ENCODE measurements at places on chromosomes 6 and 20. TPM values are rescaled to one million over a fixed set of nuclear protein-coding genes. Genes with fewer than 3 reads are reported as not detected.

GRCh38 chr6:170030821-170031471 lies 259.9 kb downstream of the DLL1 start:
- peaks cover 13% of the 10 kb centered on the region for H3K4me1 ChIP-seq
- H3K4me3 ChIP-seq, result no peak overlapping the region
- H3K27me3 ChIP-seq, result peaks cover 8% of the 10 kb centered on the region
- H3K27ac ChIP-seq, result no peak overlapping the region

- 0 out of 2 replicates have a peak overlapping the region, but pooled peaks have one; percentile 22 for H3K27ac ChIP-seq
- no peaks in the 10 kb centered on the region for H3K36me3 ChIP-seq
- DNase-seq, result peak; percentile 49
Observed at GRCh38 chr6:111361648-111362047, 121.4 kb downstream of the REV3L start.

DNA sequence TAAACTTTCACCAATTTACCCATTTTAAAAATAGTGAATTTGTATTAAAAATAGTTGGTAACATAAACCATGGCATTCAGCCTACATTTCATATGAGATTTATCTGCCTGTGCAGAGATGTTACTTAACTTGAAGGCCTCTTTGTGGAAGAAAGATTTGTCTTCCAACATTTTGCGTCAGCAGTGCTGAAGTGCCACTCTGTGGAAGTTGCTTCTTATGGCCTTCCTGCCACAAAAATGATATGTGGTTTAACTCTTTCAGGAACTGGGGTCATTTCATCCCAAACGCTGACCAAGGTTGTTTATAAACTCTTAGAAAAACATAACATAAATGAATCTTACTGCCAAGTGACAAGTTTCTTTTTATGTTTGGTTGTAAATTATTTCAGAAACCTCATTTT lies 246.8 kb downstream of the ARID1B start:
- H3K27me3 ChIP-seq, result no peaks in the 10 kb centered on the region
- H3K4me1 ChIP-seq, result peaks cover 47% of the 10 kb centered on the region
- no peak for DNase-seq
- no peak overlapping the region for H3K4me3 ChIP-seq
- no peak overlapping the region for H3K27ac ChIP-seq

- H3K4me3 ChIP-seq, result no peak overlapping the region
- H3K4me1 ChIP-seq, result peaks cover 5% of the 10 kb centered on the region
- DNase-seq, result no peak
- no peaks in the 10 kb centered on the region for H3K27me3 ChIP-seq
- no peaks in the 10 kb centered on the region for H3K36me3 ChIP-seq
Observed at GRCh38 chr6:124775121-124775520, 187.1 kb upstream of the RNF217 start.

DNA sequence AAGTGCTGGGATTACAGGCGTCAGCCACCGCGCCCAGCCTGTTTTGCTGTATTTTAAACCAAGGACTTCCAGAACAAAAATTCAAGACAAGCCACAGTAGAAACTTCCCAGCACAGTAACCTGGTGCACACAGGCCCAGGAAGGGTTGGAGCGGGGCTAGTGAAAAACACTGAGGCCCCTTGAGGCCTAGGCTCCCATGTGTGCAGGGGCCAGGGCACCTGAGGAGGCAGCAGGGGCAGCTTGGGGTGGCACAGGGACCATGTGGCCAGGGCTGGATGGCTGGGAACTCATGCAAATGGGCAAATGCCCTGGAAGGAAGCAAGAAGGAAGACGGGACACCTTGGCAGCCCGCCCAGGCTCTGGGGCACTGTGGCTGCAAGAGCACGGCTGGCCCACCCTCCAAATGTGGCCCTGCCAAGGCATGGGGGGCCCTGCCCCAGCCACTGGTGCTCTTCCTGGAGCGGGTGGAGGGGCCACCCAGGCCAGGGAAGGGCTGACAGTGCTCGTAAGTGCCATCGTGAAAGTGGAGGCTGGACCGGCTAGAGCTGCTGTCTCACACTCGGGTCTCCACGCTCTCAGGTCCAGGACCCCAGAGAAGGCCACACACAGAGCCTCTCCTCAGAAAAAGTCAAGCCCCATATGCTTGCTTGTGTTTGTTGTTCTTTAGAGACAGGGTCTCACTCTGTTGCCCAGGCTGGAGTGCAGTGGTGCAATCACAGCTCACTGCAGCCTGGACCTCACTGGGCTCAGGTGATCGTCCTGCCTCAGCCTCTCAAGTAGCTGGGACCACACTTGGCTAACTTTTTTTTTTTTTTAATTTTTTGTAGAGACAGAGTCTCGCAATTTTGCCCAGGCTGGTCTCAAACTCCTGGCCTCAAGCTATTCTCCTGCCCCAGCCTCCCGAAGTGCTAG lies 10.3 kb downstream of the SLC2A4RG start:
- H3K27me3 ChIP-seq, result no peaks in the 10 kb centered on the region
- H3K36me3 ChIP-seq, result no peaks in the 10 kb centered on the region
- peaks cover 10% of the 10 kb centered on the region for H3K4me1 ChIP-seq
- no peak for DNase-seq
- H3K4me3 ChIP-seq, result no peak overlapping the region

DNA sequence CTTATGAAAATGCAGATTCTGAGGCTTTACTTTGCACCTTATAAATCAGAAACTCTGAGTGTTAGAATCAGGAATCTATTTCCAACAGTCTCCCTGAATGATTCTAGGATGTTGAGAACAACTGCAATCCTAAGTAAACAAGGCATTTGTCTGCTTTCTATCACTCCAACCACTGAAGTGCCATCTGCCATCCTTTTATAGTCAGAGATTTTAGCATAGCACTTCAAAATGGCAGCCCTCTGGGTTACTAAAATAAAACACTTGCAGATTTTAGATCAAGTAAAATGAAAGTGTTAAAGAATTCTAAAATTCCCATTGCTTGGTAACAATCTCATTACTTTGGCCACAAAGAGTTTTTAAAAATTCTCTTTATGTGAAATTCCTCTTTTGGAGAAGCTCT lies 258.9 kb downstream of the CD109 start:
- DNase-seq, result no peak
- H3K27me3 ChIP-seq, result no peaks in the 10 kb centered on the region
- H3K4me1 ChIP-seq, result peaks cover 10% of the 10 kb centered on the region
- H3K36me3 ChIP-seq, result no peaks in the 10 kb centered on the region

The CFB gene
- total RNA-seq, result 1.4 TPM

The TRIM31 gene
- total RNA-seq, result 0.11 TPM

The COL12A1 gene
- 1.4 TPM for total RNA-seq

The CDKAL1 gene
- 21.6 TPM for total RNA-seq

Data from WTC11 (cell line).